Naive thymus-derived CD4-positive, alpha-beta T cell (primary cell): ENCODE measurements at places on chromosomes 12 and 14. TPM values are rescaled to one million over a fixed set of nuclear protein-coding genes. Genes with fewer than 3 reads are reported as not detected.

DNA sequence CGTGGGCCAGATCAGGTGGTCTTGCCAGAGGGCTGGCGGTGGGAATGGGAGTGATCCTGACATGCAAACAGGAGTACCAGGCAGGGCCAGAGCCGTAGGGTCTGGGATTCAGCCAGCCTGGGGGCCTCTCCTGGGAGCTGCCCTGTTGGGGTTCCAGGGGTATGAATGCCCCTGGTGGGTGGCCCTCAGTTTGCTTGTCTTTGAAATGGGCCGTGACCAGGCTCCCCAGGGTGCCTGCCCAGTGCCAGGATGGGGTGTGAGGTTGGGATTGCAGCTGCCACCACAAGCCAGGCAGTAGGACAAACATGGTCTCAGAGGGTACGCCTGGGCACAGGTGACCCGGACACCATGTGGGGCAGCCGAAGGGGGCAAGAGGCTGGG is 168.8 kb downstream of the KIF26A start:
- no peak overlapping the region for H3K27ac ChIP-seq
- no peak for DNase-seq
- no peaks in the 10 kb centered on the region for H3K36me3 ChIP-seq
- H3K27me3 ChIP-seq: no peaks in the 10 kb centered on the region

DNA sequence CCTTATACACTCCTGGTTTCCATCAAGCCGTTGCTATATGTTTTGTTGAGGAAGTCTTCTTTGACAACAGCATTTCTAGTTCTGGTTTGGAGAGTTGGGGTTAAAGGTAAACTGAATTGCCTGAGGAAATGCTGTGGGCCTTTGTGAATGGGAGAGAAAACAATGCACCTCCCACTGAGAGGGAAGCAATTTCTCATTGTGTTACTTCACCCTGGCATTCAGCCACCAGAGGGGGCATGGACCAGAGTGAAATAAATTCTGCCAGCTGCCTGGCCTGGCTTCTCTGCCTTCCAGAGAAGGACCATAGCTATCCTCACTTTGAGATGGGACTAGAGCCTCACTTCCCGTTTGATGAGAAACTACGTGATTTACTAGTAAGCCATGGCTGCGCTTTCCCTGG is 475.3 kb downstream of the EGLN3 start:
- no peaks in the 10 kb centered on the region for H3K4me1 ChIP-seq
- DNase-seq: no peak
- H3K27ac ChIP-seq: no peak overlapping the region
- no peaks in the 10 kb centered on the region for H3K36me3 ChIP-seq
- no peaks in the 10 kb centered on the region for H3K27me3 ChIP-seq
- no peak overlapping the region for H3K4me3 ChIP-seq

DNA sequence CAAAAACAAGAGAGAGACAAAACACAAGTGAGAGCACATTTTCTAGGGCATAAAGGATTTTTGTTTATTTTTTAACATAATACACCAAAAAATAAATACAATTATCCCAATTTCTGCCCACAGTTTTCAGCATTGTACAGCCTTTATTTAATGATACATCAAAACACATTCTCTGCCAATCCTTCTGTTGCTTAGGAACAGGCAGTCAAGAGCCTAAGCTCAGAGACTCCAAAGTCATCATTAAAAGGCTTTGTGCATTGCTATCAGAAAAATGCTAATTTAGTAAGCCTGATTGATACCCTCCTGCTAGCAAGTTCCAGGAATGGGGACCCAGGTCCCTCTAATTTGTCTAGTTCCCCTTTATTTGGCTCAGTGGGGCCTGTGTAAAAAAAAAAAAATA is 536.5 kb downstream of the RPS29 start:
- DNase-seq: no peak
- H3K27me3 ChIP-seq: no peaks in the 10 kb centered on the region
- no peak overlapping the region for H3K27ac ChIP-seq
- H3K36me3 ChIP-seq: no peaks in the 10 kb centered on the region

GRCh38 chr14:69037790-69038454 is 58.8 kb upstream of the ACTN1 start:
- H3K4me1 ChIP-seq: no peaks in the 10 kb centered on the region
- no peak overlapping the region for H3K4me3 ChIP-seq
- H3K36me3 ChIP-seq: no peaks in the 10 kb centered on the region
- no peak for DNase-seq
- no peak overlapping the region for H3K27ac ChIP-seq

DNA sequence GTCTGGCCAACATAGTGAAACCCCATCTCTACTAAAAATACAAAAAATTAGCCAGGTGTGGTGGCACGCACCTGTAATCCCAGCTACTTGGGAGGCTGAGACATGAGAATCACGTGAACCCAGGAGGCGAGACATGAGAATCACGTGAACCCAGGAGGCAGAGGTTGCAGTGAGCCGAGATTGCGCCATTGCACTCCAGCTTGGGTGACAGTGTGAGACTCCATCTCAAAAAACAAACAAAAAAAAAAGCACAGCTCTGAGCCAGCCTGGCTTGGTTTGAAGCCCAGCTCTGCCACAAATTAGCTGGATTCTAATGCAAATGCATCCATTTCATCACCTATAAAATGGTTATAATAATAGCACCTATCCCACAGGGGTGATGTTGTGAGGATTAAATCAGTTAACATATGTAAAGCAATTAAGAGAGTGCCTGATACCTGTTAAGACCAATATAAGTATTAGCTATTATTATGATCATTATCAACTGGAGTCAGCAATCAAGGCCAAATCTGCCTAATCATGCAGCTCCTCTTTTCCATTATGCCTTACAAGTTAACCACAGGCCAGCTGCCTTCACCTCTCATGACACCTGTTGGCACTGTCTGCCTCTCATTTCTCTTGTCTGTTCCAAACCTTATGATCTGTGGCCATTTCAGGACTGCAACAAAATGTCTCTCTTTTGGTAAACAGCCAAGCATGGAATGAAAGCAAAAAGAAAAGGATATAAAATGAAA is 2.1 kb downstream of the GNPTAB start:
- no peaks in the 10 kb centered on the region for H3K36me3 ChIP-seq
- peaks cover 12% of the 10 kb centered on the region for H3K4me1 ChIP-seq
- no peak overlapping the region for H3K4me3 ChIP-seq
- no peaks in the 10 kb centered on the region for H3K27me3 ChIP-seq

DNA sequence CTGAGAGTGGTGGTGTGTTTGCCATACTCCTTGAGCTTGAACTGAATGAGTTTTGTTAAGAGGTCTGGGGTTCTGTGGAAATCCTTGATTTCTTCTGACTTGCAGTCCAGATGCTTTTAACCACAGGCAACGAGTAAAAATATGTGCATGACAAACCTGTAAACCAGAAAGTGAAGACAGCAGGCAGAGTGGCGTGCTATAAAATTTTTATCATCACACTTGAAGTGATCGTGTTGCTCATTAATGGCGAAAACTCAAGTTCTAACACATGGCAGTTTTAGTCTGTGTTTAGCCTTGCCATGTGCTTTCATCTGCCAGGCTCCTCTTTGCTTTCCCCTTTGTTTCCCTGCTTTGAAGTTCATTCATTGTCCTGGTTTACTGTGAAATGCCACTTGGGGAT is 28.0 kb downstream of the TXNRD1 start:
- H3K4me1 ChIP-seq: no peaks in the 10 kb centered on the region
- H3K27ac ChIP-seq: no peak overlapping the region
- DNase-seq: no peak
- no peaks in the 10 kb centered on the region for H3K27me3 ChIP-seq
- no peak overlapping the region for H3K4me3 ChIP-seq

DNA sequence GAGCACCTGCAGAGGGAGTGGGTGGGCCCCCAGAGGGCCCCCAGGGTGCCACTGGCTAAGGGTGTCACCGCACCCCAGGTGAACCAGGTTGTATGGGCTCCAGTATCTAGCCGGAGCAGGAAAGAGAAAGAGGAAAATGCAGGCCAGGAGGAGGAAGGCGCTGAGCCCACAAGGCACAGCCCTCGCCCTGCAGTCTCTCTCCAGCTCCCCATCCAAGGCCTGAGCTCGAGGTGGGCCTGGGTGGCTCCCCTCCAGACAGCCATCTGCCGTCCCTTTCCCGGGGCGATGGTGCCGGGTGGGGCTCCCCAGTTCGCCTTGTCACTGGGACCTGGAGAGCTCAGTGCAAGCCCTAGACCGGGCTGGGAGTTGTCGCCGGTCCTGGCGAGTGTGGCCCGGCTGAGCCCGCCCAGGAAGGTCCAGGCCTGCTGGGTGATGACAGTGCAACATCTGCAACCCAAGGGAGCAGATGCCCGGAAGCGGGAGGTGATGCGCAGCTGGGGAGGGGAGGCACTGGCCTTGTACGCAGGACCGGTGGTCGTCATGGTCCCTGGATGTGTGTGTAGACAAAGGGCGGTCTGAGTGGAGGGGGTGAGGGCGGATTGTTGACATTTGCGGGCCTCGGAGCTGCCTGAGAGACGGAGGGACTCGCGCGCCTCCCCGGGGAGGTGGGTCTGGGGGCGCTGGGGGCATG is 716 bp downstream of the TMEM179 start:
- DNase-seq: no peak
- no peaks in the 10 kb centered on the region for H3K36me3 ChIP-seq
- H3K27me3 ChIP-seq: no peaks in the 10 kb centered on the region
- no peaks in the 10 kb centered on the region for H3K4me1 ChIP-seq
- no peak overlapping the region for H3K4me3 ChIP-seq
- H3K27ac ChIP-seq: no peak overlapping the region

DNA sequence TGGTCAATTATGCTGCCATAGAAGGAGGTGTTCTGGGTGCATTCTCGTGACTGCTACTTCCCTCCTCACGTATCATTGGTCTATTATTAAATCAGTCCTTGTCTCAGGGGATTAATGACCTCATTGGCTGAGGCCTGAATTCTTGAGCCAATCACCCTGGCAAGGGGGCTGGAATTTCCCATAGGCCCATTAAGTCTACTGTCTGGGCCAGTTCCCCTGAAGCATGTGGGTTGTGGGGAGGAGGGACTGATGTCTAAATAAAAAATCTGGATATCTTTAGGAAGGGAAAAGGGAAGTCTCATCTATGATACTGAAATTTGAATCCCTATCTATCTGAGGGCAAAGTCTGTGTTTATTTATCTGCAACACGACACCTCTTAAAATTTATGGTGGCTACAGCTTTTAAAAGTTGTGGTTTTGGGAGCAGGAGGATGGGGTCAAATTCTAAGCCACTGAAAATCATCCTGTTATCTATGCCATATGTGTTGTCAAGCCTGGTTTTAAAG is 71.9 kb downstream of the DYRK2 start:
- no peak overlapping the region for H3K4me3 ChIP-seq
- no peak overlapping the region for H3K27ac ChIP-seq
- DNase-seq: no peak
- H3K36me3 ChIP-seq: no peaks in the 10 kb centered on the region
- H3K27me3 ChIP-seq: no peaks in the 10 kb centered on the region

GRCh38 chr12:114894076-114894475 is 210.1 kb upstream of the TBX3 start:
- DNase-seq: no peak
- no peak overlapping the region for H3K27ac ChIP-seq
- H3K27me3 ChIP-seq: no peaks in the 10 kb centered on the region
- no peaks in the 10 kb centered on the region for H3K4me1 ChIP-seq
- H3K4me3 ChIP-seq: no peak overlapping the region

DNA sequence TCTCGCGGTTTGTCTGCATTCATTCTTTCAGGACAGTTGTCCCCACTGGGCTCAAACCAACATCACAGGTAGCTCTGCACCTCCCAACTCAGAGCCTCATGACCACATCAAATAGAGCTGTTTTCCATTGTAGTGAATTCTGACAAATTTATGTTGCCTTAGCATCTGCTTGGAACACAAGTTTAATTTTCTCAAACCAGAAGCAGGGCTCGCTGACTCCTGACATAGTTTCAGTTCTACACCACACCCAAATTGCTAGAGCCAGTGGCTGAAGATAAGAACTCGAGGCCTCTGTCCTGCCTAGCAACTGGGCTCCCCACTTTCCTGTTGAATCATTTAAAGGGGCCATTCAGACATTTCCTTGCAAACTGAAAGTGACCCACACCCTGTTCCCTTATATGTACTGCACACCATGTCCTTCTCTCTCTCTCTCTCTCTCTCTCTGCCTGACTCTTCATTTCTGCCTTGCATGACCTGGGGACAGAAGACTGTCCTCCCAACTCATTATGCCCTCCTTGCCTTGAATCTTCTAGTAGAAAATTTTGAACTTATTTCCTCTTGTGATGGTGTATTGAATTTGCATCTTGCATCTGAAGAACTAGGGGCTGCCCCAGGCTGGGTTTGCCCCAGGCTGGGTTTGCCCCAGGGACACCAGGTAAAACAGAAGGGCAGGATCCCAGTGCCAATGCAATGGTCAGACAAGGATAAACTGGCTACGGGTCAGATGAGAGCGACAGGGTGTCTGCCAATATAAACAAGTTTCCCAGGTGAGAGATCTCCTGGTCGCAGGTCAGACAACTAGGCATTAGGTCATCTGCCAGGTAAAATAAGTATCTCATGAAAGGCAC is 9.7 kb upstream of the WSCD2 start:
- no peak for DNase-seq
- H3K27ac ChIP-seq: no peak overlapping the region
- no peaks in the 10 kb centered on the region for H3K27me3 ChIP-seq
- no peak overlapping the region for H3K4me3 ChIP-seq

DNA sequence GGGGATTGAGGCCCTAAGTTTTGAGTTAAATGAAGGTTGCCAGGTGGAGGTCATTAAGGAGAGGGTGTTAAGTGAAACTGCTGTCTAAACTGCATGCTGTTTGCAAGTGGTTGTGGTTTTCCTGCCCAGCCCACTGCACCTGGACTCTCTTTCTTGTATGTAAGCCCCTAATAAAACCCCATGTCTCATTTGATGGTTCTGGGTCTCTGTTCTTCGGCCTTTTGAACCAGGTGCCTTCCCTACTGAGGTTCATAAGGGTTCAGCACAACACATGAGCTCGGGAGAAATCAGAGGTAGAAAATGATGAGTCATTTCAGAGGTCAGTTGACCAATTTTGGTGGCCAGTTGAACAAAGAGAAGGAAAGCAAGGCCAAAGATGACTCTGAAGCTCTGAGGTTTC is 382.5 kb downstream of the RPS29 start:
- H3K36me3 ChIP-seq: no peaks in the 10 kb centered on the region
- H3K27me3 ChIP-seq: no peaks in the 10 kb centered on the region
- H3K27ac ChIP-seq: no peak overlapping the region
- DNase-seq: no peak
- no peaks in the 10 kb centered on the region for H3K4me1 ChIP-seq

GRCh38 chr12:54572881-54573280 is 15.6 kb downstream of the PPP1R1A start:
- H3K27me3 ChIP-seq: no peaks in the 10 kb centered on the region
- DNase-seq: no peak
- H3K4me1 ChIP-seq: no peaks in the 10 kb centered on the region
- no peak overlapping the region for H3K27ac ChIP-seq

GRCh38 chr12:131115766-131116467 is 162.2 kb downstream of the ADGRD1 start:
- no peaks in the 10 kb centered on the region for H3K4me1 ChIP-seq
- no peak for DNase-seq
- no peak overlapping the region for H3K4me3 ChIP-seq
- H3K27me3 ChIP-seq: no peaks in the 10 kb centered on the region
- H3K27ac ChIP-seq: no peak overlapping the region
- no peaks in the 10 kb centered on the region for H3K36me3 ChIP-seq

Gene KLRG1
- polyA plus RNA-seq: 18.0 TPM

Gene P2RX2
- not detected for polyA plus RNA-seq

Gene ALG10B
- 0.29 TPM for polyA plus RNA-seq

Gene CTSG
- not detected for polyA plus RNA-seq

Gene COA8
- 51.3 TPM for polyA plus RNA-seq

Gene GLT1D1
- polyA plus RNA-seq: not detected
